ENCODE measurements at places on chromosomes 5 and 9.

DNA sequence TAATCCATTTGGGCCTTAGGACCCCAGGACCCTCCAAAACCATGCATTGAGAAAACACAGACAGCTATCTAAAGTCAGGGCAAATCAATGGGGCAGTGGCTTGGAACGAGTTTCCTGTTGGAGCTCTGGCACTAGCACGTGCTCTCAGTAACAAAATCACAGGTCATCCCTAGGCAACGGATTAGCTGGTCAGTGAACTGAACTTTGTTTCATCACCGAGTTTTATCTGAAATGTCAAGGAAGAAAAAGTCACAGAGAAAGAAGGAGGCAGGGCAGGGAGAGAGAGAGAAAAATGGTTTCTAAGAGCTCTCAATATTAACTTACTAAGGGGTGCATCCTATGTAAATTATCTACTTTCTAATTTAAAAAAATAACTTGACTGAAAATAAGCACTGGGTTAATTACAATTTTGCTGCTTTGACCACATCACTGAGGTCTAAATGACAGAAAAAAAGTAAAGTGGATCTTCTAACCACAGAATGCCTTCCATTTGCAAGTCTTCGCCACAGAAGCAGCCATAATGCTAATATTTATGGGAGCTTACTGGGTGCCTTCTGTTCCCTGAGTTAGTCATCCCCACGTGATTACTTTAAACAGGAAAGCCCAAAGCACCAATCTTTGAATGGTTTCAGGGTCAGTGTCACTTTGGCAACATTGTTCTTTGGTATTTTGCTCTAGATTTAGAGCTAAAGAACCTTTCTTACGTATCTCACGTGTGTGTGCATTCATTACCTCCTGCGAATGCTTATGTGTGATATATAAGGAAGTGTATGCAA is 503.9 kb downstream of the RASEF start:
- no peak for DNase-seq

DNA sequence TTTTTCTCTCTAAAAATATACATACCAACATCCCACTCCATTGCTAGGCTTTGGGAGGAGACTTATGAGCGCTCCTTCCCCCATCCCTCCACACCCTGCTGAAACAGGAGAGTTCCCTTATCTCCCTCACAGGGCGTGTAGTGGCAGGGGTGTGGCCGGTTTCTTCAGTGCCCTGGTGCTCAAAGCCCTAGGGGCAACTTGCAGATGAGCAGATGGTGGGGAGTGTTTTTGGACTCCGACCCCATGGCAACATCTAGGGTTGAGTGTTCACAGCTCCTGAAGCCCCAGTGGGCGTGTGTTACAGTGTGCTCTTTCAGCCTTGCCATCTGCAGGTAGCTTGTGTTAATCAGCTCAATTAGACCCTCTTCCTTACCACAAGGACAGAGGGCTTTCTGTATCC is 409.5 kb downstream of the MAT2B start:
- no peak for DNase-seq

GRCh38 chr5:81756016-81756415 is 5.1 kb upstream of the SSBP2 start:
- DNase-seq: no peak

DNA sequence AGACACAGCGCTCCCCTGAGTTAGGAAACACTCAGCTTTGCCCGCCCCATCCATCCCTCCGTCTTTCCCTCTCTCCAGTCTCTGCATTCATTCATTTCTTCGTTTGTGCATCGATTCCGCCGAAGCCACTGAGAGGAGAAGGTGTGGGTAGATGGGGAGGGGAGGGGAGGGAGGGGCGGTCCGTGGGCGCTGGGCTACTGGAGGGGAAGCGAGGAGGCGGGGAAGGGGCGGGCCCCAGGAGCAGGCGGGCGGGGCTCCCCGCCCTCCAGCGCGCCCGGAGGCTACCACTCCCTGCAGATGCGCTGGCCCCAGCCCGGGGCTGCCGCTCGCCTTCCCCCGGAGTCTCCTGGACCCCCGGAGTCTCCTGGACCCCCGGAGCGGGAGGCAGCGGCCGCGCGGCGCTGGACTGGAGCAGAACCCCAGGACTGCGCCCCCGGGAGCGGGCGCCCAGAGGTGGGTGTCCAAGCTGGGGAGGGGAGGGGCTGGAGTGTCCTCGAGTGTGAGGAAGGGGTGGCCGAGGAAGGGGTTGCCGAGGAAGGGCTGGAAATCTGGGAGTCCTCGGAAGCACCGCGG is 159.5 kb downstream of the C9orf152 start:
- DNase-seq: peak; percentile 52

DNA sequence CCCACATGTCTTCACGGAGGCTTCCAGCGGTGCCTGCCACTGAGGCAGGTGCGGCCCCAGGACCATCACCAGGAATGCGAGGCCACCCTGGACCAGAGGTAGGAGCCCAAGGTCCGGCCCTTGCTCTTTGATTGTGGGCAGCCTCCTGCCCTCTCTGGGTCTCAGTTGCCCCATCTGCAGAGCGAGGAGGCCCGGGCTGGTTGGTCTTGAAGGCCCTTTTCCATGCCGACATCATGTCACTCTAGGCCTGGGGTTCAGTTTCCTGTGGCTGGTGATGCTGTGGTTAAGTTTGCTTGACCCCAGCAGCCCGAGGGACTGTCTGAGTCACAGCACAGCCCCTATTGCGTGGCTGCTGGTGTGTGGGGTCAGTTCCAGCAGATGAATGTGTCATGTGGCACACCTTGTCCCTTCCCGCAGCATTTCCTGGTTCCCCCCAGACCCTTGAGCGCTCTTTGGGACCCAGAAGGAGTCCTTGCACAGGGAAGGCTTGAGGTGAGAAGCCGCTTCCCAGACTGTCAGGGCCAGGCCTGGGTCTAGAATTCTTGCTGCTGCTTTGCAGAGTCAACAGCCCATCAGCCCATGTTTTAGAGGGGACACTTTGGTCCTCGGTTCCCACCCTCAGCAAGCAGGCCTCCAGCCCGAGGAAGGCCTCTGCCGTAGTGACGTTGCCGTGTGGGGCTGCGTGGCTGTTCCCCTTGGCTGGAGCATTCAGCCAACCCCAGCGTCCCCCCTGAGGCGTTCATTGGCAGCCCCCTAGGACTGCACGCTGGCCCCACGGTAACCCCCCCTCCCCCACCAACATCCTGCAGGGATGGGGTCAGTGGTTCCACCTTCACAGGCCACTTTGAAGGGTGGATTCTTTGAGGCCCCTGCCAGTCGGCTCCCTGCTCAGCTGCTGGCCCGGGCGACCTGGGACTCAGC is 31.0 kb upstream of the HMCN2 start:
- no peak for DNase-seq

All from stimulated activated CD8-positive, alpha-beta memory T cell treated with anti-CD3 and anti-CD28 coated beads, Interleukin-7, amount 100 ng/mL, for 1 hour (primary cell).